HT1080 (cell line): ENCODE measurements at places on chromosomes 4 and X.

GRCh38 chrX:124194901-124195300 is 137.6 kb upstream of the TEX13D start:
- no peak for DNase-seq

GRCh38 chrX:4661771-4662170 is 948.3 kb upstream of the PRKX start:
- no peak for DNase-seq

DNA sequence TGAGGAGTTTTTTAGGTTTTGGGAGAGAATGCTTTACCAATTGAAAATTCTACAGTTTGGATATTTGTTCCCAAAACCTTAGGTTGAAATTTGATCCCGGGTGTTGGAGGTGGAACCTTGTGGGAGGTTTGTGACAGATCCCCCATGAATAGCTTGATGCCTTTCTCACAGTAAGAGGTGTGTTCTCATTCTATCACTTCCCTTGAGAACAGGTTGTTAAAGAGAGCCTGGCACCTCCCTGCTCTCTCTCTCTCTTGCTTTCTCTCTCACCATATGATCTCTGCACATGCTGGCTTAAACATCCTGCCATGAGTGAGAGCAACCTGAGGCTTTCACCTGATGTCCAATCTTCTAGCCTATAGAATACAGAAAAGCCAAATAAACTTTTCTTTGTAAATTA is 1475.5 kb upstream of the AGA start:
- no peak for DNase-seq

DNA sequence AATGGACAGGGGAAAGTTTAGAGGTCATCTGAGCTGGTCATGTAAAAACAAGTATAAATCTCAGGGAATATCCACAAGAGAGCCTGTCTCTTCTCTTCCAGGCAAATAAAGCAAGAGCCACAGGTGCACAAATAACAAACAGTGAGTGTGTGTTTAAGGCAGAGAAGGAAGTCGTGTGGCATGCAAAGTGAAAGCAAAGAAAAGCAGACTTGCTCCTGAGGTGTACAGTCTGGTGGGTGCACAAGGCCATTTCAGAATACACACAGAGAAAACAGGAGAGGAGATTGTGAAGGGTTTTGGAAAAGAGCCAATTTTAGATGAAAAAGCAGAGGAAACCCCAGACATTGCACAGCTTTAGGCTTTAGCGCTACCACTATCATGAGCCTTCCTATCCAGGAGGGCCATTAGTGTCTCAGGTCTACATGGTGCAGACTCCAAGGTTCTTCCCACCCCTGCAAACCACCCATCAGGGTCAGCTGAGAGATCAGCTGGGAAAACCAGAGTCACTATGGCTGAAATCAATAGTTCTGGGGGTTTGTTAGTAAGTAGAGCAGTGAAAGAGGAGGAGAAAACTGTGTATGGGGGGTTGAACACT is 355.8 kb downstream of the KLHL4 start:
- DNase-seq: no peak

GRCh38 chr4:5112333-5113095 is 61.2 kb downstream of the STK32B start:
- no peak for DNase-seq

- no peak for DNase-seq
These were observed 714 bp downstream of the RTL3 start for GRCh38 chrX:78658414-78658813.

DNA sequence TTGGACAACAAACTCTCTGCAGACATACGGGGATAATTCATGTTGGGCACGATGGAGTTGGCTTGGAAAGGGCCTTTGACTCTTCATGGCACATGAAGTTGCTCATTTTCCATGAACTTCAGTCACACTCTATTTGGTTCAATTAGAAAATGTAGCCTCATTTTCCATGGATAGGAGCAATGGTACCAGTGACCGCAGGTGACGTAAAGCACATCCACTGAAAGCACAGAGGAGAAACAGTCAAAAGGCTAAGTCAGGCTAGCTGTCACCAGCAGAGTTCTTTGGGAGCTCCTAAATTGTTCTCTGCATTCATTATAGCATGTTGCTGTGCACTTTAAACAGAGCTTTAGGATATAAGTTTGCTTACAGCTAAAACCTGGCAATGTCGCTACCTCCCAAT is 39.9 kb upstream of the MAP3K15 start:
- DNase-seq: no peak

GRCh38 chr4:27844376-27844775 is 983.7 kb downstream of the STIM2 start:
- no peak for DNase-seq

DNA sequence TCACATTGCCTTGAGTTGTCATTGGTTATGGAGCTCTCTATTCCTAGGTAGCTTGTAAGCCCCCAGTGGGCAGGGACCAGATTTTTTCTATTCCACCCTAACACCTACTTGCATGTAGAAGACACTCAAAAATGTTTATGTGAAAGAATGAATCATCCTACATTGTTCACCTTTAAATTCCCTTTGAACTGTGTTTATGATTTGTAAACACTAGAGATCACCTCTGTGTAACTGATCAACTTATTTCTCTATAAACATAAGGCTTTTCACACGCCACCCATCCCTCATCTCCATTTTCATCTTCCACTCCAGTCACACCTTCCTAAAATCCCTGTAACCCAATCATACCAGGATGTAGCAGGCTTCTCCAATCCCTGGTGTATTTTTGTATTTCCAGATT is 142.6 kb upstream of the LEF1 start:
- no peak for DNase-seq

GRCh38 chr4:177737387-177737940 is 295.2 kb upstream of the AGA start:
- DNase-seq: peak; percentile 5

DNA sequence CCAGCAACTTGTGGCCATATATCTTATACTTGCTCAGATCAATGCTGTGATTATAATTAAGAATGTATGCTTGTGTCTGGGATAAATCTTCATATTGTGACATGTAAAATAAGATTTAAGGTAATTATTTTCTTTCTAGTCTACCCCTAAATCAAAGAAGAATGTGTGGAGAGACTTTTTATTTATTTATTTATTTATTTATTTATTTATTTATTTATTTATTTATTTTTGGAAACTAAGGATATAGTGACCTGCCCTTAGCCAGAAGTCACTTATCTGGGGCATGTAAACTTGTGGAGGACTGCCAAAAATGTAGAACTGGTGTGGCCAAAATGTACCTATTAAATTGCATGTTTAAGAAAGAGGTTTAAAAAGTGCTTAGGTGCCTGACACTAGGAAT is 144.3 kb downstream of the BEND2 start:
- DNase-seq: no peak

DNA sequence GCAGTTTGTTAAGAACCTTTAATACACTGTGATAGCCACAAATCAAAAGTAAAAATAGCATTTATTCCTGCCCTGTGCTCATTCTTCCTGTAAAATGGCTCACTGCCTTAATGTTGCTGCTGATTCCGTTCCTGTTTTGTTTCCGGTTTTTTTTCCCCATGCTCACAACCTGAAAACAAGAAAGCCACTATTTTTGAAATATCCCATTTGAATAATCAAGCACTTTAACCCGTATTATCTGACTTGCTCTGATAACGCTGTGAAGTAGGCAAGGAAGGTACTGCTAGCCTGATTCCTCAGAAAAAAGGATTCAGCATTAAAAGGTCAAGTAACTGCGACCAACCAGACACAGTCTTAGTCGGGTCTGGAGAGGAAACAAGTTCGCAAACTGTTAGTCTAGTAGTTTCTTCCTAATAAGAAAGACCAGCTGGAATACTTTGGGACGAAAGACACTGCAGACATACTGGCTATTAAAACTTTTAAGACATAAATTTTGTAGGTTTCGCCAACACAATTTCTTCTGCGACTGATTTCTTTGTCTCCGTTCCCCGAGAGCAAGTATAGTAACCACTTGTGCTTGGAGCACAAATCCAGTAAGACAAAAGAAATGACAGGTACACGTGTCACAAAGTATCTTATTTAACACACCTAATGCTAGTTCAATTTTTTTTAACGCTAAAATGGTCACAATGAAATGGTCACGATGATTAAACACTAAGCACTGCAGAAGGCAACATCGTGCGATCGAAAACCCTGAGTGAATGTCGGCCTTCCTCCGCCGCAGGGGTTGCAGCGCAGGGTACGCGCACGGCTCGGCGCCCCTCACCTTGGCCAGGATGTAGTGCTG is 802 bp downstream of the COX18 start:
- DNase-seq: peak; percentile 47

GRCh38 chrX:120719622-120720021 is 89.8 kb upstream of the C1GALT1C1 start:
- DNase-seq: no peak

- DNase-seq: no peak
These were observed 139.4 kb upstream of the BOD1L1 start for GRCh38 chr4:13766761-13767540.

GRCh38 chrX:103663981-103664762 is 22.3 kb downstream of the MORF4L2 start:
- no peak for DNase-seq

GRCh38 chr4:37982736-37983135 is 22.5 kb downstream of the PTTG2 start:
- DNase-seq: no peak

GRCh38 chr4:8181844-8182243 is 17.2 kb upstream of the SH3TC1 start:
- DNase-seq: no peak

- DNase-seq: peak; percentile 9
These were observed 9.6 kb downstream of the HAUS7 start for GRCh38 chrX:153460826-153461225.

GRCh38 chrX:111861605-111862004 is 14.4 kb upstream of the TRPC5OS start:
- DNase-seq: no peak

DNA sequence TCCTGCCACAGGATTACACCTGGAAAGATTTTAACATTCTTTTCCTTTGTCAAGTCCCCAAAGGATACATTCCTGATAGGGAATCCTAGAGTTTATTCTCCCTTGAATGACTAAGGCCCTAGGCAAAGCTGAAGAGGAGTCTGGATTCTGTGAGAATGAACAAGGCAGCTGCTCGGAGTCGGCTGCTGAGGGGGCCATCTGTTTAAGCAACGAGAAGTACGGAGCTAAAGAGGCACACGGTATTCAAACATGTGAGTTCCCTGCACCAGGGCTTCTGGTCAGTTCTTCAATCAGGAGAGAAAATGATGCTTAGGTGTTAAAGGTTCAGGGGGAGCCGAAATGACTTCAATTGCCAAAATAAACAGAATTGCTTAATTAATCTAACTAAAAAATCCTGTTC is 97.6 kb downstream of the MGST2 start:
- no peak for DNase-seq

- peak; percentile 85 for DNase-seq
These were observed 83.6 kb downstream of the MXRA5 start for GRCh38 chrX:3262901-3263300.

DNA sequence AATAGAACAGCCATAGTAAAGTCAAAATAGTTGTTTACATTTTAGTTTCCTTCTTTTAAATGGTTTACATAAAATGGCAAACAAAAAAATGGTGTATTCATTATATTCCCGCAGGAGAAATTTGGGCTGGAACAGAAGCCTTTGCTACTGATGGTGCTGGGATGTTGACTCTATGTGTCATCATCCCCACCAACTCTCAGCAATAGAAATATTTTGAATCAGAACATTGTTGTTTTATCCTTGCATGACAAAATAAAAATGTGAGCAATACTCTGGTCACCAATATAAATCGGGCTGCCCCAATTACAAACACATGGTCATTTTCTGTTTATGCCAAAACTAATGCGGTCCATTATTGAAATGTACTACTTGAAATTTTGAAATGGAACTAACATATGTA is 1131.6 kb upstream of the PCDH7 start:
- no peak for DNase-seq

- no peak for DNase-seq
These were observed 76.9 kb downstream of the PJA1 start for GRCh38 chrX:69088171-69088938.

DNA sequence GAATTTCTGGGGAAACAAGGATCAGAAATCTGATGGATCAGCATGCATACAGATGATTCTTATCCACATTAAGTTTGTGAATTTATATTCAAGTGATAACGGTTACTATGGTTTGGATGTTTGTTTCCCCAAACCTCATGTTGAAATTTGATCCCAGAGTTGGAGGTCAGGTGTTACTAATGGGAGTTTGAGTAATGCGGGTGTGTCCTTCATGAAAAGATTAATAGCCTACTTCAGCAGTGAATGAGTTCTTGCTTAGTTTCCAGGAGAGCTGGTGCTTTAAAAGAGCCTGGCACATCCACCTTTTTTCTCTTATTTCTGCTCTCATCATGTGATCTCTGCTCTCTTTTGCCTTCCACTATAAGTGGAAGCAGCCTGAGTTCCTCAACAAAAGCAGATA is 712.4 kb downstream of the IL1RAPL1 start:
- peak; percentile 28 for DNase-seq

DNA sequence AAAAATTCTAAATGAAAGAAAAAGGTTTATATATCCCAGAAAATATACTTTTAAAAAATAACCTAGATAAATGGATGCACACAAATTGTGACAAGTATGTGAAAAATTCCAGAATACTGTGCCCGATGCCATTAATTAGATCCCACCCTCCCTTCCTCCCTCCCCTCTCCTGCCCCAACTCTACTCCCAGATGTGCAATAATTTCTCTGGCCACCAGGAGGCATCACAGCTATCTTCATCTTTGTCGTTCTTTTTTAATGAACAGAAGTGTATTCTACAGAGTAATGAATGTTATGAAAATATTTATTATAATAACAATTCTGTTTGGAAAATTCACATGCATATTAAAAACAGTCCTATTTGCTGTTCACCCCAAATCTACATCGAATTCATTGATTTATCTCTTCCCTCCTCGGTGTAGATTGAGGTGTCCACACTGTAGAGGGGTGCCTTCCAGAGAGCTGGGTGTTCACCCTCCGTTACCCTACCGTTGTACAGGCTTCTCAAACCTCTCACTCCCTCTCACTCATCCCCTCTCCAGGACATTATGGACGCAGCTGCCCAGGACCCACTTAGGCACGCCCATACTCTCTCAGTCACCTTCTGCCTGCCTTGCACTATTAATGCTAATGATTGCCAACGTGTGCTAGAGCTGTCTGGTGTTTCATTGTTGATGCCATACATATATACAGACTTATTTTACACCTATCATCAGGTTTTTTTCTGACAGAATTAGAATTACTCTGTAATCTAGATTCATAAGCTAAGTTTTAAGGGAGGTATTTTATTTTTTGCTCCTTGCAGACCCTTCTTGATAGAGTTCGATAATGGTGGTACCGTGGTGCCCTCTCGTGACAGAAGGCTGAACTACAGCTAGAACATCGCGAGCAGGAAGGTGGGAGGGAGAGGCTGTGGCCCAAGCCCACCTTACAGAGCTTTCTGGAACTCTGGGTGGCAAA is 14.1 kb downstream of the RAB40AL start:
- DNase-seq: peak; percentile 35

DNA sequence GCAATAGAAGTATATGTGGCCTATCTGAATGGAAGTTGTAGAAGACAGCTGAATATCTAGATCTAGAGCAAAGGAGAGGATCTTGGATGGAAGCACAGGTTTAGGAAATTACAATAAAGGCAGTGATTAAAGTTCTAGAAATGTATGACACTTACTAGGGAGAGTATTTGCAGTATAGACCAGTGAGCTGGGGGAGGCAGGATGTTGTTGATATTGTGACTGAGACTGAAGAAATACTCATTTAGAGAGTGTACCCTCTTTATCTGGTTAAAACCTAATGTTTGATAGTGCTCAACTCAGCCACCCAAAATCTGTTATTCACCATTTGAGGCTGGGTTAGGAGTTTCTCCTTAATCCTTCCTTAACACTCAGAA is 439.5 kb downstream of the GRXCR1 start:
- no peak for DNase-seq
